ENCODE measurements at places on chromosomes 6 and 20.
A peak's percentile ranks its signal among the peaks of the same experiment; 100 is the strongest.

GRCh38 chr6:145863988-145864616 is 49.5 kb upstream of the FBXO30 start:
- no peak overlapping the region for H3K4me3 ChIP-seq
- no peaks in the 10 kb centered on the region for H3K36me3 ChIP-seq
- no peaks in the 10 kb centered on the region for H3K27me3 ChIP-seq
- peaks cover 45% of the 10 kb centered on the region for H3K4me1 ChIP-seq

- H3K4me3 ChIP-seq = no peak overlapping the region
- H3K27me3 ChIP-seq = no peaks in the 10 kb centered on the region
- peak; percentile 48 for DNase-seq
Observed at GRCh38 chr6:13762611-13763441, 51.2 kb upstream of the RANBP9 start.

DNA sequence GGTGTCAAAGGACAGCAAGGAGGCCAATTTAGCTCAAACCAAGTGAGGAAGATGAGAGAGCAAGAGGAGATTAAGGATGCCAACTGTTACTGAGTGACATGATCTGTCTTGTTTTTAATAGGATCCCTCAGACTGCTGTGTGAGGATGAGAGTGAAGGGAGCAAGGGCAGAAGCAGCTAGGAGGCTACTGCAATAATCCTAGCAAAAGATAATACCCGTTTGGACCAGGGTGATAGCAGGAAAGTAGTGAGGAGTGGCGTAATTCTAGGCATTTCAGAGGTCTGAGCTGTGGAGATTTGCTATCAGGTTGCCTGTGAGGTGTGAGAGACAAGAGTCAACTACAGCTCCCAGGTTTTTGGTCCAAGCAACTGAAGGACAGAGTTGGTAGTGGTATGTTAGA is 14.7 kb downstream of the UBE2V1 start:
- no peaks in the 10 kb centered on the region for H3K27me3 ChIP-seq
- peak overlapping the region; percentile 20 for H3K27ac ChIP-seq
- no peak for DNase-seq
- peaks cover 6% of the 10 kb centered on the region for H3K4me1 ChIP-seq
- no peak overlapping the region for H3K4me3 ChIP-seq
- H3K36me3 ChIP-seq = peaks cover 38% of the 10 kb centered on the region

DNA sequence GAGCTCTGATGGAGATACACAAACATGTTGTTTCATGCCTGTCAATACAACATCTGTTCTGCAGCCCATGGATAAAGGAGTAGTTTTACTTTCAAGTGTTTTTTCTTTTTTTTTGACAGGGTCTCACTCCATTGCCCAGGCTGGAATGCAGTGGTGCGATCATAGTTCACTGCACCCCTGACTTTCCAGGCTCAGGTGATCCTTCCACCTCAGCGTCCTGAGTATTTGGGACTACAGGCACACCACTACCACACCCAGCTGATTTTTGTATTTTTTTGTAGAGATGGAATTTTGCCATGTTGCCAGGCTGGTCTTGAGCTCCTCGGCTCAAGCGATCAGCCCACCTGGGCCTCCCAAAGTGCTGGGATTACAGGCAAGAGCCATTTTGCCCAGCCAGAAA is 97.0 kb downstream of the SMAP1 start:
- no peak overlapping the region for H3K27ac ChIP-seq
- no peak for DNase-seq
- H3K36me3 ChIP-seq = peaks cover 2% of the 10 kb centered on the region
- no peaks in the 10 kb centered on the region for H3K27me3 ChIP-seq
- H3K4me1 ChIP-seq = no peaks in the 10 kb centered on the region
- H3K4me3 ChIP-seq = no peak overlapping the region

DNA sequence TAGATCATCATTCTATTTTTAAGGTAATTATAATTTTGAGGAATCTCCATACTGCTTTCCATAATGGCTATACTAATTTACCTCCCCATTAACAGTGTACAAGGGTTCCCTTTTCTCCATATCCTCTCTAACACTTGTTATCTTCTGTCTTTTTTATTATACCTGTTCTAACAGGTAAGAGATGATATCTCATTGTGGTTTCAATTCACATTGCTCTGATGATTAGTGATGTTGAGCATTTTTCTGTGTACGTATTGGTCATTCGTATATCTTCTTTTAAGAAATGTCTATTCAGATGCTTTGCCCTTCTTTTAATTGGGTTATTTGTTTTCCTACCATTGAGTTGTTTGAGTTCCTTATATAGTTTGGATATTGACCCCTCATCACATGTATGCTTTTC is 81.6 kb upstream of the SCAF8 start:
- H3K27ac ChIP-seq = no peak overlapping the region
- no peak for DNase-seq
- no peak overlapping the region for H3K4me3 ChIP-seq
- H3K36me3 ChIP-seq = no peaks in the 10 kb centered on the region

DNA sequence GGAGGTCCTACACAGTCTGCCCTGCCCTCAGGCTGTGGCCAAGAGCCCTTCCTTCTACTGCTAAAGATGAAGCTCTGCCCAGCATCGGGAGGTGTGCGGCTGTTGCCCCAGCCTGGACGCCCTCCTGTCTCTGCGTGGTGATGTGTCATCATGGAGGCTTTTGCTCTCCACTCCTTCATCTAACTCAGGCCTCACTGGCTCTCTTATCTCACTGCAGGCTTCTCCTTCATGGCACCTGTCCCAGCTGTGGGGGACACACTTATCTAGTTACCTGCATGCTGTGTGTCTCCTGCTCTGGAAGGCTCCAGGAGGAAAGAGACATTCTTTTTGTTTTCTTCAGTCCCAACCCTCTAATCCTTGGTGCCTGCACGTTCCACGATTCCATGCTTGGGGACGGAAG is 89.1 kb downstream of the PSMG4 start:
- peaks cover 7% of the 10 kb centered on the region for H3K27me3 ChIP-seq
- no peaks in the 10 kb centered on the region for H3K36me3 ChIP-seq
- DNase-seq = no peak
- no peak overlapping the region for H3K4me3 ChIP-seq

GRCh38 chr6:109623288-109623687 is 67.7 kb downstream of the AK9 start:
- no peak for DNase-seq
- no peak overlapping the region for H3K27ac ChIP-seq
- H3K4me1 ChIP-seq = no peaks in the 10 kb centered on the region
- H3K36me3 ChIP-seq = no peaks in the 10 kb centered on the region

DNA sequence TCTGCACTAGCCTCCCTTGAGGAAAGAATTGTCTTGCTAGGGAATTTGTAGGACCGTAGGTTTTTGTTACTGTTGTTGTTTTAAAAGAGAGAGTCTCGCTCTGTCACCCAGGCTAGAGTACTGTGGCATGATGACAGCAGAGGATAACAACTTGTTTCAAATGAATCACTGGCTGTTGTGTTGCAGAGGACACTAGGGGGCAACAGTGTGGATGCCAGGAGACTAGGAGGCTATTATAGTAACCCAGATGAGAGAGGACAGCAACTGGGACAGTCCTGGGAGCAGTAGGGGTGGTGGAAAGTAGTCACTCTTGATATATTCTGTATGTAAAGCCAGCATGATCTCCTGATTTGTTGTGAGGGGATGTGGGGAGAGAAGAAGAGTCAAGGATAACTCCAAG is 41.8 kb upstream of the LAMA4 start:
- no peaks in the 10 kb centered on the region for H3K36me3 ChIP-seq
- peaks cover 8% of the 10 kb centered on the region for H3K27me3 ChIP-seq
- H3K27ac ChIP-seq = no peak overlapping the region
- no peak overlapping the region for H3K4me3 ChIP-seq
- DNase-seq = no peak

- H3K27ac ChIP-seq = no peak overlapping the region
- H3K4me3 ChIP-seq = no peak overlapping the region
- no peaks in the 10 kb centered on the region for H3K27me3 ChIP-seq
- no peaks in the 10 kb centered on the region for H3K4me1 ChIP-seq
- no peak for DNase-seq
Observed at GRCh38 chr6:139475241-139475640, 100.8 kb upstream of the CITED2 start.

GRCh38 chr6:21997119-21998037 is 299.5 kb downstream of the PRL start:
- H3K36me3 ChIP-seq = no peaks in the 10 kb centered on the region
- no peaks in the 10 kb centered on the region for H3K27me3 ChIP-seq
- no peak for DNase-seq
- H3K27ac ChIP-seq = no peak overlapping the region
- H3K4me3 ChIP-seq = no peak overlapping the region

DNA sequence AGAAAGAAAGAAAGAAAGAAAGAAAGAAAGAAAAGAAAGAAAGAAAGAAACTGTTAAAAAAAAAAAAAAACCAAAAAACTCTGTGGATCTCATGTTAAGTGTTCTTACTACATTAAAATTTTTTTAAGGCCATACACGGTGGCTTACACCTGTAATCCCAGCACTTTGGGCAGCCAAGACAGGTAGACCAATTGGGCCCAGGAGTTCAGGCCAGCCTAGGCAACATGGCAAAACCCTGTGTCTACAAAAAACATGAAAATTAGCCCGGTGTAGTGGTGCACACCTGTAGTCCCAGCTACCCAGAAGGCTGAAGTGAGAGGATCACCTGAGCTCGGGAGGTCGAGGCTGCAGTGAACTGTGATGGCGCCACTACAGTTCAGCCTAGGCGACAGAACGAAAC is 4.6 kb upstream of the BPIFA1 start:
- H3K4me3 ChIP-seq = no peak overlapping the region
- no peaks in the 10 kb centered on the region for H3K27me3 ChIP-seq
- no peaks in the 10 kb centered on the region for H3K4me1 ChIP-seq
- H3K27ac ChIP-seq = no peak overlapping the region
- no peak for DNase-seq

GRCh38 chr20:63931735-63932134 is 24.5 kb downstream of the UCKL1 start:
- peaks cover 3% of the 10 kb centered on the region for H3K36me3 ChIP-seq
- H3K27me3 ChIP-seq = no peaks in the 10 kb centered on the region
- no peak for DNase-seq
- no peaks in the 10 kb centered on the region for H3K4me1 ChIP-seq
- no peak overlapping the region for H3K4me3 ChIP-seq
- no peak overlapping the region for H3K27ac ChIP-seq

DNA sequence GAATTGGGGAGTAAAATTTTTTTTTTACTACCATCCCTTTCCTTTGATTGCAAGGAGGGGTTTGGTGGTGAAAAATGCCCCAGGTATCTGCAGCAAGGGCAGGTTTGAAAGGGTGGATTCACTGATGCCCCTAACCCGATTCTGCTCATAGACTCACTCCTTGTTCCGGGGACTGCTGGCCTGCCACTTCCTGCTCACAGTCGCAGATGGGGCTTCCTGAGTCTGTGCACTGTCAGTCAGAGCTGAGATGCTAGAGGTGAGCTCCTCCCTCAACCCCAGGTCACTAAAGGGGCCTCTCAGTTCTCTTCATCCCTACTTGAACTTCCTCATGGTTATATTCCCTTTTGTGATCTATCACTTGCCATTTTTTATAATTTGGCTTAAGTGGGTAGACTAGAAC is 357.9 kb downstream of the FARS2 start:
- peaks cover 12% of the 10 kb centered on the region for H3K4me1 ChIP-seq
- H3K36me3 ChIP-seq = no peaks in the 10 kb centered on the region
- peak; percentile 51 for DNase-seq
- H3K4me3 ChIP-seq = no peak overlapping the region
- H3K27me3 ChIP-seq = no peaks in the 10 kb centered on the region
- H3K27ac ChIP-seq = peak overlapping the region; percentile 56

- no peaks in the 10 kb centered on the region for H3K4me1 ChIP-seq
- no peak for DNase-seq
- H3K27ac ChIP-seq = no peak overlapping the region
- no peak overlapping the region for H3K4me3 ChIP-seq
- H3K36me3 ChIP-seq = peaks cover 14% of the 10 kb centered on the region
- H3K27me3 ChIP-seq = no peaks in the 10 kb centered on the region
Observed at GRCh38 chr6:163573503-163574179, 159.1 kb downstream of the QKI start.

DNA sequence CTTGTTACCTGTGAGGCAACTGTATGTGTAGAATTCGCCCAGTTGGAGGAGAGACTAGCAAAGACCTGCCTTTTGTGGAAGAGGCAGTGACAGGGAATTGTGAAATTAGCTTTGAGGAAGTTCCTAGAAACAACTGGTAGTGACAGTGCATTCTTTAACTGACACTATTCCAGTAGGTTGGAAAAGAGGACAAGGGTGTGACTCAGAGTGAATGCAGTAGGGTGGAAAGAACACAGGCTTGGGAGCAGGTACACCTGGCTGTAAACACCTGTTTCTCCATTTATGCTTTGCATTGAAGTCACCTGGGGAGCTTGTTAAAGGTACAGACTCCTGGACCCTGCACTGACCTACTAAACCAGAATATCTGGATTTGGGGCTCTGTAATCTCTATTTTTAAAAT is 295.7 kb downstream of the PHACTR1 start:
- no peaks in the 10 kb centered on the region for H3K36me3 ChIP-seq
- no peak for DNase-seq
- peaks cover 9% of the 10 kb centered on the region for H3K27me3 ChIP-seq
- H3K4me1 ChIP-seq = peaks cover 13% of the 10 kb centered on the region
- no peak overlapping the region for H3K4me3 ChIP-seq
